ENCODE measurements at places on chromosomes 1 and 21.

DNA sequence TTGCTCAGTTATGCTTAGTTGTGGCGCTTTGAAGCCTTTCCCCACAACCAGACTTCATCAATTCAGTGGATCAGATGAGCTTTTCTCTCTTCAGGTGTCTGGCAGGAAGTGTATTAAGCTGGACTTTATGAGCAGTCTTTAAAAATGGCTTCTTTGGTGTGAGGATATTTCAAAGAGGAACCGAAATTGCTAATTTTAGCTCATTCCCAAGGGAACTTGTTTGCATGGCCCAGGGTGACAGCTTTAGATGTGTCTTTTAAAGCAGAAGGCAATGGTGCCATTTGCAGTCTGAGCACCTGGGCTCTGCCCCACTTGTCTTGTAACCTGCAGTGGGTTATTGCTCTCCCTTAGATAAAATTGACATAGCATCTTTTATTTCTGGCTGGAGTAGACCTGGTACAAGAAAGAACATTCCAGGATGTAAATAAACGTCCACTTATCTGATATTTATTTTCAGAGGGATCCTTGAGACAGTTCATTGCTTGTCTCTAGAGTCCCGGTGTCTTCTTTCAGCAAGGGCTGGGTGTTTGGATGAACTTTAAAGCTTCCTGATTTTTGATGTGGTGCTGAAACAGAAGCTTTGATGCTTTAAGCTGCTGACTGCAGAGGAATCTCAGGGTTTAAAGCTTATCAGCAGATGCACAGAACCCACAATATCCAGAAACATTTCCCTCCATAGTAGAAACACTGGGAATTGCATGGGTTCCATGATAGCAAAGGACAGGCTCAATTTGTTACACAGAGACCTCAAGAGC lies 241.7 kb downstream of the ADGRL2 start:
- no peak for DNase-seq

- peak; percentile 15 for DNase-seq
These were observed 1.6 kb upstream of the SLC19A1 start for GRCh38 chr21:45543710-45544448.

GRCh38 chr1:231338270-231339128 lies at the start of gene SPRTN:
SPRTN (plus strand) TSS chr1:231338293; CDS start chr1:231338384, 91 bp downstream.
- no peak for DNase-seq

GRCh38 chr1:63935553-63935952 lies 161.7 kb downstream of the ROR1 start:
- DNase-seq = no peak

- DNase-seq = no peak
These were observed 21.1 kb downstream of the SMAP2 start for GRCh38 chr1:40394491-40395172.

- DNase-seq = peak; percentile 13
These were observed 12.7 kb downstream of the SPATC1L start for GRCh38 chr21:46171585-46171984.

GRCh38 chr1:211320980-211321379 lies 5.7 kb upstream of the TRAF5 start:
- DNase-seq = no peak

GRCh38 chr1:108503062-108503733 lies 53.1 kb downstream of the NBPF6 start:
- DNase-seq = no peak

- no peak for DNase-seq
These were observed 444 bp upstream of the IARS2 start for GRCh38 chr1:220093361-220094015.

GRCh38 chr1:157288492-157288891 lies 150.3 kb upstream of the ETV3 start:
- no peak for DNase-seq

GRCh38 chr1:100354971-100355394 lies 2.7 kb downstream of the CDC14A start:
- peak; percentile 61 for DNase-seq
